ENCODE measurements at places on chromosomes 3 and 15.

DNA sequence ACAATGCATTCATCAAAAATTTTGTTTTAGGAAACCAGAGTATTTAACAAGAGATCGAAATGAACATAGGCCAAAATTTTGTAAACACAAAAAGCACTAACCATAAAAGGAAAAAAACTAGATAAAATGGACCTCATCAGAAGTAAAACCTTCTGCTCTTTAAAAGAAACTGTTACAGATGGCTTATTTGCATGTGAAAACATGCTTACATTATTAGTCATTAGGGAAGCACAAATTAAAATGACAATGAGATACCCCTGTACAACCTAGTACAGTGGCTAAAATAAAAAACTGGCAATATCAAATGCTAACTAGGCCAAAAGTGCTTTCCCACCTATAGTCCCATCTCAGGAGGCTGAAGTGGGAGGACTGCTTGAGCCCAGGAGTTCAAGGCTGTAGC lies 19.3 kb downstream of the UBR1 start:
- no peak for DNase-seq

DNA sequence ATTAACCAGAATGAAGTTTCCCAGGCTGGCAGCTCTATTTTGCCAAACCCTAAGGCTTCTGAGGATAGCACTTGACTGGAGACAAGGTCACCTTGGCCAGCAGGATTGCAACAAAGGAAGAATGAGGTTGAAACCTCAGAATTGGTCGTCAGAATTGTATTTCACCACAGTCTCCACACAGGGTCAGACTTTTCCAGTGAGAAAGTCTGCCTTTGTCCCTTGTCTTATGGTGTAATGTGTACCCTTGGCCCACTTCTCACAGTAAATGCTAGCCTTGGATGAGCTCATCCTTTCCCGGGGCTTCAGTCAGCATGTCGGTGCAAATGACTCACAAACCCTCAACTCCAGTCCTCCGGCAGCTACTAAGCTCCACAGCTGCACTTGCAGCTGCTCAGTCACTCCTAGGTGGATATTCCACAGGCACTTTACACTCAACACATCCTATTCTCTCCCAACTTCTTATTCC lies 19.7 kb downstream of the SSR3 start:
- peak; percentile 92 for DNase-seq

- DNase-seq: no peak
Observed at GRCh38 chr15:88874684-88875083, 20.7 kb downstream of the HAPLN3 start.

GRCh38 chr15:40875991-40876730 lies 2.1 kb upstream of the RHOV start:
- DNase-seq: no peak

- peak; percentile 43 for DNase-seq
Observed at GRCh38 chr3:161274691-161275298, 53.7 kb downstream of the NMD3 start.

DNA sequence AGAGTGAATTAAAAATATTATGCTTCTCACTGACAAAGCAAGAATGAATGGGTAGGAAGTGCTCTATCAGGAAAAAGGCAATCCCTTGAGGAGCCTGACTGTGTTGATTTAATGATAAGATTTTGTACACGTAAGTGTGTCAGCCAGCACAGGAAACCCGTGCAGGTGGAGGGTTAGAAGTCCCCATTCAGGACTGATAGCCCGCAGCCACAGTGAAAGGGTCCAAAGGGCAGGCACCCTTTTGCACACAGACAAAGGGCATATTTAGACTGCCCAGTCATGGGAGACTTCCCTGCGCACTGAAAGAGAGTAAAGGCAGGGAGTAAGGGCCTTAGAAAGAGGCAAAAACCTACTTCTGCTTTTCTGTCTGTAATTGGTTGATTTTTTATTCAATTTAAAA lies 26.4 kb upstream of the SKIL start:
- no peak for DNase-seq

- no peak for DNase-seq
Observed at GRCh38 chr3:105394177-105394576, 27.5 kb downstream of the ALCAM start.

DNA sequence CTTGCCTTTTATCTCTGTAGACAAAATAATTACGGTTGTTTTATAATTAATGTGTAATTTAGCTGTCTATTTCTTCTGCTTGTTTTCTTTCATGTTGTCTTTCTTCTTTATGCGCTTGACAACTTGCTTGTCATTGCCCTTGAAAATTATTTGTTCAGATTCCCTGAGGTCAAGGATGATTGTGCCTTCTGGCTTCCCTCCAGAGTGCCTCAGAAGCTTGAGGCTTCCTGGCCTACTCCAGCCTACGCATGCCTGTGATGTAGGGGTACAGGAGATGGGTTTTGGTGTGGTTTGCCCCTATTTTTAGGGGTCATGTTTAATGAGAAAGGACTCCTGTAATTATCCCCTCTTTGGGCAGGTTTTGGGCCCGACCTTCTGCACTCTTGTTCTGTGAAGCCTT lies 231.5 kb downstream of the SV2B start:
- DNase-seq: no peak

GRCh38 chr3:171845481-171846284 lies 2.5 kb downstream of the TMEM212 start:
- no peak for DNase-seq

GRCh38 chr15:96362755-96363651 lies 32.5 kb downstream of the NR2F2 start:
- no peak for DNase-seq

GRCh38 chr3:159586571-159587202 lies 401.9 kb upstream of the IL12A start:
- no peak for DNase-seq

DNA sequence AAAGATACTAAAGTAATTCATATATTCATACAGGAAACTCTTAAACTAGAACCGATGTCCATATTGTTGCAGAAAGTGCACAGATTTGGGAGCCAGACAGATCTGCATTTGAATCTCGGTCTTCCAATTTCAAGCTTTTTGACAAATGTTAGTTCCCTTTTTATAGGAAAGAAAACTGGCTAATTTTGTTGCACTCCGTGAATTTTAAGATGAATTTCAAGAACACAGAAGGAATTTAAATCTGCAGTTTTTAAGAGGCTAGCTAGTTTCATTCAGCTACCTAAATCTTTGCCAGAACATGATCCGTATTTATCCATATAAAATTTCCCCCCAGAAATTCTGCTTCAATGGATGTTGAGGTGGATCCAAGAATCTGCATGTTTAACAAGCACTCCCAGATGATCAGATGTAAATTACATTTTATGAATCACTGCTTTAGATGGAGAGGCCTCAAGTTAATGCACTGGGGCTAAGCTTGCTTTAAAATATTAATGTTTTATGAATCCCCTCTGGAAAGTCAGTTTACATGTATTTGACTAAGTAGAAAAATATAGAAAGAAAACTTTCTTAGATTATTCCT lies 1296.3 kb upstream of the CADM2 start:
- no peak for DNase-seq

DNA sequence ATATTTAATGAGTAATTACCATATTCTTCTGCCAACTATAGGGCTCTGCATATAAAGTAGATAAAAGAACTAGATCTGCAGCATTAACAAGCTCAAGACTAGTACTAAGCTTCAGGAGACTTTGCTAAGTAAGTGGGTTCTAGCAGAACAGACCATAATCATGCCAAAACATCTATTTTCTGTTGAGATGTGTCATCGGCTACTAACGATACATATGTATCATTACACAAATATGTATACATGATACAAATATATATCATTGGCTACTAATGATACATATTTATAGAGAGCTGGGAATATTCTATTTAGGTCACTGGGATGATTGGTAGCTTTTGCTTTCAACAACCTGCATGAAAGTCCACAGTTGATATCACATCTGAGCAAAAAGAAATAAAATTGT lies 185.8 kb upstream of the DCBLD2 start:
- DNase-seq: no peak

DNA sequence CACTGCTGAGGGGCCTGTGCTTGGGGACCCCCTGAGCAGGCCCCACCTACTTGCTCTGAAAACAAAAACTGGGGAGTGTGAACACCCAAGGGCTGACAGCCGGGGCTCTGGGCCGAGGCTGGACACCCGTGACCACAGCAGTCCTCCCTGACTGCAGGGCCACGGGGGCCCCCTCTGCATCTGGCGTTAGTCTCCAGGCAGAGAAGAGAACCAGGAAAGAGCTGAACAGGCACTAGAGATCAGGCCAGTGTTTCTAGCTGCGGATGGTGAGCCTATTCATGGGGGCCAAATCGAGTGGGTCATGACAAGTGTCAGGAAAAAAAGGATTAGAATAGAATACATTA lies 17.1 kb downstream of the MELTF start:
- DNase-seq: no peak

DNA sequence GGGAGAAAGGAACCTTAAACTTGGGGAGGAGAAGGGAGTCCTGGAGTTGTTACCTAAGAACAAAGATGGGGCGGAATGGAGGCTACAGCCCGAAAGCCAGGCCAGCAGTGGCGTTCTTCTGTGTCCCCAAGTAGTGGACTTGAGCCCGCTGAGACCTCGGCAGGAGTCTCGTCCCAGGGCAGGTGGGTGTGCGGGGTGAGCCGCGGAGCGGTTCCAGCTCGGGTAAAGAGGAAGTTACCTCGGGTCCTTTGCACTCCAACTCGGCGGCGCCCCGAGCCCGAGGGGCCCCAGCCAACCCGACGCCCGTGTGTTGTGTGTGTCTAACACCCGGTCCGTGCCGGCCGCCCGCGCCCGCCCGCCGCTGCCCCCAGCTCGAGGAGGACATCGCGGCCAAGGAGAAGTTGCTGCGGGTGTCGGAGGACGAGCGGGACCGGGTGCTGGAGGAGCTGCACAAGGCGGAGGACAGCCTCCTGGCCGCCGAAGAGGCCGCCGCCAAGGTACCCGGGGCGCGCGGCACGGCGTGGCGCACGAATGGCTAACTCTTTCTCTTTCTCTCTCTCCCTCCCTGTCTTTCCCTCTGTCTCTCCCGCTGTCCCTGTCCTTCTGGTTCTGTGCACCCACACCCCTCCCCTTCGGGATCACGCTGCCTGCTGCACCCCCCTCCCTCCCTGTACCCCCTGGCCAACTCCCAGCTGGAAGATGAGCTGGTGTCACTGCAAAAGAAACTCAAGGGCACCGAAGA lies 959 bp downstream of the TPM1 start:
- peak; percentile 20 for DNase-seq

GRCh38 chr15:38705436-38706219 lies 141.0 kb upstream of the RASGRP1 start:
- DNase-seq: no peak

Data from MV-4-11 (cell line).